Chondrocyte (in vitro differentiated cells): ENCODE measurements at places on chromosomes 2 and 18. TPM values are rescaled to one million over a fixed set of nuclear protein-coding genes. Genes with fewer than 3 reads are reported as not detected.

Gene PRR30
- not detected in 3 replicates for total RNA-seq

Gene SERPINB2
- total RNA-seq: not detected in 3 replicates

Gene TFCP2L1
- total RNA-seq: 0.02 TPM in 1 of 3 replicates, not detected in the others

DNA sequence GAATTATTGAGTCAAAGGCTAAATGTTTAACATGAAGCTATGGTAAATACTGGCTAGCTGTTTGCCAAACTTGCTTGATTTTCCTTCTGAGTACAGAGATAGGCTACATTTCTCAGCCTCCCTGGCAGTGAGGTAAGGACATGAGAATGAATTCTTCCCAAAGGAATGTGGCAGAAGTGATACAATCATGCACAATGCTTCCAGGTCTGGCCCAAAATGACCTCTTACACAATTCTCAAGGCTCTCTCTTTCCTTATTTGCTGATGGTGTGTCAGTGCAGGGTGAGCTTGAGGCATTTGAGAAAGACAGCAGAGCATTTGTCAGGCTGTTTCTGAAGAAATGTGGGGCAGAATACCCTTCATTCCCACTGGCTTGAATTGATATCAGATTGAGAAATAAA lies 95.6 kb upstream of the NABP1 start:
- no peak for DNase-seq
- H3K27me3 ChIP-seq: no peaks in the 10 kb centered on the region
- no peak overlapping the region for H3K27ac ChIP-seq
- no peaks in the 10 kb centered on the region for H3K4me1 ChIP-seq
- H3K36me3 ChIP-seq: no peaks in the 10 kb centered on the region

GRCh38 chr18:22335731-22336198 lies 82.0 kb downstream of the CTAGE1 start:
- H3K27ac ChIP-seq: no peak overlapping the region
- peaks cover 31% of the 10 kb centered on the region for H3K27me3 ChIP-seq
- no peak for DNase-seq
- no peak overlapping the region for H3K4me3 ChIP-seq
- H3K4me1 ChIP-seq: peaks cover 20% of the 10 kb centered on the region

Gene TMEM198
- 3.6 to 6.1 TPM (median 4.8 TPM) in 3 replicates for total RNA-seq

Gene MYCN
- total RNA-seq: 0.17 to 0.34 TPM in 2 of 3 replicates, not detected in the other

Gene TFPI
- total RNA-seq: 116 to 173 TPM (median 161 TPM) in 3 replicates

DNA sequence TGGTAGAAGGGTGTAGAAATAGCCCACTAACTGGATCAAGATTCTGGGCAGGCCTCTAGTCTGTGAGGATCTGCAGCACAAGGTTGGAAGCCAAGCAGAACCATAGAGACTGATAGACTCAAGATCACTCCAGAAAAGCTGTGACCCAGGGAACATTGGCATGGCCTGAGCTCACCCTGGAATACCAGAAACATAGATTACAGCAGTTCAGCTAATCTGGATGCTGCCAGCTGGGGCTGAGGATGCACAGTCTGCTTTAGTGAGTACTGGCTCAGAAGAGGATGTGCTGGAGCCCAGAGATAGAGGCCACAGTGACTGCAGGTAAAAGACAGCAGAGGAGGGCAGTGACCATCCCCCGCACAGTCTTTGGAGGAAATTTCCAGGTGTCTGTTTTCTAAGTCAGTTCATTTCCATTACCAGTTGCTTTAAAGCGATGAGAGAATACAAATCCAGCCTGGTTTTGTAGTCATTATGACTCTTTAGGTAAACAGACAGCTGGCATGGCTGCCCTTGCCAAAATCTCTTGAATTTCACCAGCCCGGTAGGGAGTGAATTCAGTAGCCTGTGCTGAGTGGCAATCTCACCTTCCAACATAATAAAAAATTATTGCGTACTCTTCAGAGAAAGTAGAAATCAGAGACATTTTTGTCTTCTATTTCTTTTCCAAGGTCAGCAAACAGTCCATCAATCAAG lies 119.2 kb downstream of the ANTXR1 start:
- no peak overlapping the region for H3K4me3 ChIP-seq
- peaks cover 33% of the 10 kb centered on the region for H3K36me3 ChIP-seq
- H3K27me3 ChIP-seq: no peaks in the 10 kb centered on the region
- H3K27ac ChIP-seq: peak overlapping the region; percentile 45
- DNase-seq: no peak

Gene CRACDL
- total RNA-seq: 17.0 to 50.4 TPM (median 19.9 TPM) in 3 replicates
